GM04504 (cell line): ENCODE measurements at places on chromosomes 3 and 15.

- no peak for DNase-seq
Measured at GRCh38 chr3:152350139-152350538, 81.4 kb downstream of the MBNL1 start.

GRCh38 chr15:81526029-81526428 is 152.0 kb upstream of the TMC3 start:
- no peak for DNase-seq

DNA sequence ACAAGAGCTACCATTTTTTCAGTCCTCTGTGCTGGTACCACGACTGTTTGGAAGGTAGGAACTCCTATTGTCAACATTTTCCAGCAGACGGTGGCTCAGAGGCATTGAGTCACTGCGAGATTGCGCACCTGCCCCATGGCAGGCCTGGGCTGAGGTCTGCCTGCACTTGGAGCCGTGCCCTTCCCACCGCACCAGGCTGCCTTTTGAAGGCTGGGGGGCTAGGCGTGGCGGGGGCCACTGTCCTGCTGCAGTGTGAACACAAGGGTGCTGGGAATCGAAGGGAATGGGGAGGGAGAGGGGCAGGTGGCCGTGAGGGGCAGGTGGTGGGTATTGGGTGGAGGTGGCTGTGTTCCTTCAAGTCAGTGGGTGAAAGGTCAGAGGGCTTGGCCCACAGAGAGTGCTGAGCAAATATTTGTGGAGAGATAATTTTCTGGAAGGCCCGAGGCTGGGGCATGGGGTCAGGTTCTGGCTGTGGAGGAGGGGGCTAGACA is 16.3 kb downstream of the SNX33 start:
- DNase-seq = no peak

DNA sequence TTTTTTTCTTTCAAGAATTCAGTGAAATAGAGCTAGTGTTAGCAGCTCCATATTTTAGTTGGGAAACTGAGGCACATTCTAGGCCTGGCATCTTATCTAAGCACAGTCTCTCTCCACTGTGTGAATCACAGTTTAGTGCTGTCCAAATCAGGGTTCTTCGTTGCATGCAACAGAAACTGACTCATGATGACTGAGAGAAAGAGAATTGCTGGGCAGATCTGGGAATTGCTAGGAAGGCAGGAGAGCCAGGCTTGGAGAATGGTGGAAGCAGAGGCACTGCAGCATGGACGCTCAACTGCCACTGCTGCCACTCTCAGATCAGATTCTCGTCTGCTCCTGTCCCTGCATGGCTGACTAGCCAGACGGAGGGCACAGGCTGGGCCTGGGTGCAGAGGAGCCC is 40.7 kb upstream of the CHST2 start:
- peak; percentile 40 for DNase-seq

DNA sequence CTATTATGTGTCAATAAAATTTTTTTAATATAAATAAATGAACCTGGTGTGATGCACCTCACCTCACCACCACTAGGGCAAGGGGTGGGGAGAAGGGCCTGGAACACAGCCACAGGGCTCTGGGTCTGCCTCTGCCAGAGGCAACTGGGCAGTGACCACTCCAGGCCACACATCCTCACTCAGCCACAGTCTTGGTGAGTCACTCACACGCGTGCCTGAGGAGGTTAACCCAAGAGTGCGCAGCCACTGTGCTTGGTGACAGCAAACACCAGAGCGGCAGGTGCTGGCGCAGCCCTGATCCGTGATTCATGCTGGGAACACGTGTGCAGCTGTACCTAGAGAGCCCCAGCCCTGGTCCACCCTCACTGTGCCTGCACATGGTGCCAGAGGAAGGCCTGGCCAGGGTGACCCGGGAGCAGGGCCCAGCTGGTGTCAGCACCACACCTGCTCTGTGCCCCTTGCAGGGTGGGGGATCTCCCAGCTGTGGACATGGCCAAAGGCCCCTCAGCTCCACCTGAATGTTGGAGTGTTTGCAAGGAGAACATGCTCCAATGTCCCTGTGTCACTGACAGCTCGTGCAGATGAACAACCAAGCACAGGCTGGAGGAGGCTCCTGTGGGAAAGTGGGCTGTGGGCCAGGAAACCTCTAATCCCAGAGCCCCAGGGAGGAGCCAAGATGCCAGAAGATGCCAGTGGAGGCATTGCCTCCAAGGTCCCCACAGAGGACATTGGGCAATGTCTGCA is 2.1 kb downstream of the SLC41A3 start:
- DNase-seq = no peak

- no peak for DNase-seq
Measured at GRCh38 chr3:52246264-52246620, 683 bp downstream of the PPM1M start.

GRCh38 chr15:48289628-48290027 is 41.6 kb upstream of the DUT start:
- no peak for DNase-seq

DNA sequence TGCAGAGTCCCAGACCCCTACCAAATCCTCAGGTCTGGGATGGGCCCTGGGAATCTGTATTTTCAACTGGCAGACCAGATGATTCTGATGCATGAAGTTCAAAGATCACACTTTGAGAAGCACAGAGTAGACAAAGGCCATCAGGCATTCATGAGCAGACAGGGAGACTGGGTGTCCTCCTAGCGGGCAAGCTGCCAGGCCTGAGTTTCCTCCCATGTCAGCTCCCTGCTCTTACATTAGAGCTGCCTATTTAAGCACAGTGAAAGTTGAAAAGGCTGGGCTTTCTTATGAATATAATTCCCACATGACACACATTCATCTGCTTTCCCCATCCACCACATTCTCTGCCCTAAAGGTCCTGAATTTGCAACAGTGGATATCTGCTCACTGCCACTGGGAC is 14.0 kb downstream of the CAPN3 start:
- DNase-seq = no peak

- no peak for DNase-seq
Measured at GRCh38 chr3:111278959-111279358, 207.3 kb downstream of the NECTIN3 start.

DNA sequence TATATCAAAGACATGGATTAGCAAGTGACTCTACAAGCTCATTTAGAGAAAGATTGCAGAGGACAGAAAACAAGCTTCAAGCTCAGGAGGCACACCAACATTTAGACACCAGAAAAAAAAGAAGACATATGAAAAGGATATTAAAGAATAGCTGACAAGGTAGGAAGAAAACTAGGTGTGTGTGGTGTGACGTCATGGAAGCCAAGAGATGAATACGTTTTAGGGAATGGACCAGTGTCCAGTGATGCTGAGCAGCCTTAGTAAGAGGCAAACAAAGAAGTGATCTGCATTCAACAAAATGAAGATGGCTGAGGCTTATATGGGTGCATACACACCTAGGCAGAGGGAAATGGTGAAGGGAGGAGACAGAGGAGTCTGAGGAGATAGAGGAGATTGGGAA is 377.4 kb downstream of the ROBO1 start:
- DNase-seq = no peak

- no peak for DNase-seq
Measured at GRCh38 chr3:157607826-157608405, 104.7 kb upstream of the VEPH1 start.

- DNase-seq = no peak
Measured at GRCh38 chr3:72517336-72517735, 330.9 kb downstream of the SHQ1 start.

DNA sequence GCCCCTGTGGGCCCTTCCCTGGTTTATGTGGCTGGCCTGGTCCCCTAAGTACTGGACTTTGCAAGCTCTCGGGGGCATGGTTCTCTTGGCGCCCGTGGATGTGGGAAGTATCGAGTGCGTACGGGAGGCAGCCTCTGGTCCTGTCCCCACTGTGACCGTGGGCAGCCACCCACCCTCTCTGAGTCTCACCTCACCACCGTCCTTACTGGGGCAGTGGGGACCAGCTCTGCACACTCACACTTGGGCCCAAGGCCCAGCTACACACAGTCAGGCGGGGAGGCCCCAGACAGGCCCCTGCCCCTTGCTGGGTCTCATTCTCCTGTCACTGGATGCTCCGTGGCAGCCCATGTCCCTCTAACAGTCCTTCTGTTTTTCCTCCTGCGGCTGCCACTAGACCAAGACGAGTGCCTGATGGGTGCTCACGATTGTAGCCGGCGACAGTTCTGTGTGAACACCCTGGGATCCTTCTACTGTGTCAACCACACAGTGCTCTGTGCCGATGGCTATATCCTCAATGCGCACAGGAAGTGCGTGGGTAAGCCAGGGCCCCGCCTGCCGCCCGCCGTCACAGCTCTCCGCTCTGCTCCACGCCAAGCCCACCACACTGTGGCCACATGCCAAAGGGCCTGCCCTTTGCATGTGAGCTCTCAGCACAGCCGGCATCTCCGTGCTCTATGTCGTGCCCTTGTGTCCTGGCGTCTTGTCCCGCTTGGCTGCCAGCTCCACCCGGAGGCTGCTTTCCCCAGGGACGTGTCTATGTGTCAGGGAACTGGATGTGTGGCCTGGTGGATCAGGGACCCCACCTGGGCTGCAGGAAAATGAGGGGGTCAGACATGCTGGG is 72.7 kb downstream of the FBLN2 start:
- DNase-seq = no peak

GRCh38 chr3:50322386-50323091 is at the start of gene HYAL2:
Gene HYAL2, minus strand, starts transcription at chr3:50322745. Its CDS starts 2,256 bp downstream, at chr3:50320489.
- no peak for DNase-seq

GRCh38 chr3:12415014-12415680 is 69.1 kb upstream of the TSEN2 start:
- no peak for DNase-seq

GRCh38 chr3:19960696-19961095 is 13.8 kb downstream of the RAB5A start:
- no peak for DNase-seq

DNA sequence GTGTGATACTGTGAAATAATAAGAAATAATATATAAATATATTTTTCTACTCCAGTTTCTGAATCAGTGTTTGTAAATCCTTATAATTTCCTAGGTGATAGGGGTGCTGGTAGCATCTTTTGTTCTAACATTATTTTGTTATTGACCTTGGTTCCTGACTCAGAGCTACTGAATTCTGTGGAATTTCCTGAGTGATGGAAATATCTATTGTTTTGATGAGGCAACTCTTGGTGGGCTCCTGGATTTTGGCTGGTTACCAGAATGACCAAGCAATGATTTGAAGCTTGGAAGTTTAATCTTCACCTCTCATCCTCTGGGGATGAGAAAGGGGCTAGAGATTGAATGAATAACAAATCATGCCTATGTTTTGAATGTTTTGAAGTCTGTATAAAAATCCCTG is 377.3 kb downstream of the LPP start:
- no peak for DNase-seq

DNA sequence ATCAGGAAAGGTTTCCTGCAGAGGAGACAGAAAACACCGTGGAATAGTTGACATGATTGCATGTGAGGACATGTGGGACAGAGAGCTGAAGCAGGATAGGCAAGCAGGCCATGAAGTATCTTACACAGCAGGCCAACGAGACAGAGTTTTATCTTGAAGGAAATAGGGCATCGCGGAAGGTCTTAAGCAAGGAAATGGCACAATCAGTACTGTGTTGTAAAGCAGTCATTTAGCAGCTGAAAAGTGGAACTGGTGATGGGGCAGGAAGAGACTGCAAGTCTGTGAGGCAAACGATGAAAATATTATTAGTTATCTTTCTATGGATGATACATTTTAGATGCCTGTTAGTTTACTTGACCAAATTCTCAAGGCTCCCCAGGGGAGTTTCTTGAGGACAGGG is 535.1 kb downstream of the SOX2 start:
- no peak for DNase-seq

- DNase-seq = no peak
Measured at GRCh38 chr15:39922462-39923092, 2.5 kb upstream of the GPR176 start.

- no peak for DNase-seq
Measured at GRCh38 chr3:128323206-128324081, 143.2 kb downstream of the DNAJB8 start.

- no peak for DNase-seq
Measured at GRCh38 chr3:72536206-72536877, 311.9 kb downstream of the SHQ1 start.

GRCh38 chr3:122299215-122299614 is 25.8 kb upstream of the CSTA start:
- DNase-seq = no peak

DNA sequence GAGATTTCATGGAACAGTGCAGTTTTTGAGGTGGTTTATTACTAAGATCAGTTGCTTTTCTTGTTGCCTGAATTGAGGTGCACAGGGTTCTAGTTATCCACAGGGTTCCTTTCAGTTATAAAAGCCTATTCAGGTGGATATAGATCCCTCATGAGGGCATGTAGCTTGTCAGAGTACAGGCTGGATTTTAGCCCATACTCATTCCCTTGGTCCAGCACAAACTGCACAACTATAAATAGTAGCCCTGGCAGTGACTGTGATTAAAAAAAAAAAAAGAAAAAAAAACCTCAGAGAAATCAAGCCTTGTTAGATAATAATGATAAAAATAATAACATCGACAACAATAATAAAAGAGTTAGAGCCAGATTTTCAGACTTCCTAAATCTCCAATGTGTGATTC is 154.3 kb downstream of the ZBBX start:
- no peak for DNase-seq

- DNase-seq = no peak
Measured at GRCh38 chr3:153974614-153975013, 146.6 kb upstream of the ARHGEF26 start.

- no peak for DNase-seq
Measured at GRCh38 chr3:110397115-110397514, 674.5 kb upstream of the NECTIN3 start.

DNA sequence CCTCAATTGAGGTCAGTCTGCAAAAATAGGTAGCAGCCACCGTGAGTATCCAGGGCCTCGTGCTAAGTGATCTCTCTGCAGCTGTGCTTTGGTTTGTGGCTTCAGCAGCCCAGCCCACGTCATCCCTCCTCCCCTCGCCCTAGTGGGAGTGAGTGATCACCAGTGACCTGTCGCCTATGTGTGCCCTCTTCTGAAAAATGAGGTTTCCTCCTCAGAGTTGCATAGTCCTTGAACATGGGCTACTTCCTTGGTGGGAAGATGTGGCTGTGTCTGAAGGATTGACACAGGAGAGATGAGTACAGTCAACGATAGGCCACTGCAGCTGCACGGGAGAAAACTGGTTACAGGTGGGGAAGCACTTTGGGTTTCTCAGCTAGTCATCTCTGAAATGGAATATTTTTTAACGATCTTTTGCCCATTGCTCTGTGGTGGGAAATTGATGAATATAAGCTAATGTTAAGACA is 144.8 kb upstream of the BHLHE40 start:
- no peak for DNase-seq

GRCh38 chr3:133629146-133629545 is 32.6 kb downstream of the TOPBP1 start:
- no peak for DNase-seq

GRCh38 chr15:71183063-71183462 is 67.8 kb downstream of the THSD4 start:
- DNase-seq = no peak

DNA sequence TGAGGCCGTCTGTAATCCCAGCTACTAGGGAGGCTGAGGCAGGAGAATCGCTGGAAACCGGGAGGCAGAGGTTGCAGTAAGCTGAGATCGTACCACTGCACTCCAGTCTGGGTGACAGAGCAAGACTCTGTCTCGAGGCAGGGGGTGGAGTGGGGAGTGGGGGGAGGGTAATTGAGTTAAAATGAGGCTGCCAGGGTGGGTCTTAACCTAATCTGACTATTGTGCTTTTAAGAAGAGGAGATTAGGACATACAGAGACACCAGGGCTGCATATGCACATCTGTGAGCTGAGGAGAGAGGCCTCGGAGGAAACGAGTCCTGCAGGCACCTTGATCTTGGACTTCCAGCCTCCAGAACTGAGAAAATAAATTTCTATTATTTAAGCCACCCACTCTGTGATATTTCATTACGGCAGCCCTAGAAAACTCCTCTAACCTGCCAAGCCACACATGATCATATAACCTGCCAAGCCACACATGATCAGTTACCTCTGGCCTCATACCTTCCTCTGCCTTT is 197.0 kb downstream of the THSD4 start:
- no peak for DNase-seq
